ENCODE measurements at places on chromosomes 7 and 10. TPM values are rescaled to one million over a fixed set of nuclear protein-coding genes. Genes with fewer than 3 reads are reported as not detected.

The MOGAT3 gene
- total RNA-seq: not detected

The FKBP6 gene
- total RNA-seq: not detected

The PRSS58 gene
- not detected for total RNA-seq

The FOXI2 gene
- total RNA-seq: not detected

The LEP gene
- 11.8 TPM for total RNA-seq
